Stimulated activated CD8-positive, alpha-beta memory T cell treated with anti-CD3 and anti-CD28 coated beads, Interleukin-4, amount 100 ng/mL, for 1 hour (primary cell): ENCODE measurements at places on chromosomes 4 and X.

GRCh38 chr4:147336252-147336651 lies 144.6 kb upstream of the EDNRA start:
- DNase-seq = no peak

GRCh38 chr4:56148428-56148827 lies 199.7 kb downstream of the CEP135 start:
- DNase-seq = no peak

DNA sequence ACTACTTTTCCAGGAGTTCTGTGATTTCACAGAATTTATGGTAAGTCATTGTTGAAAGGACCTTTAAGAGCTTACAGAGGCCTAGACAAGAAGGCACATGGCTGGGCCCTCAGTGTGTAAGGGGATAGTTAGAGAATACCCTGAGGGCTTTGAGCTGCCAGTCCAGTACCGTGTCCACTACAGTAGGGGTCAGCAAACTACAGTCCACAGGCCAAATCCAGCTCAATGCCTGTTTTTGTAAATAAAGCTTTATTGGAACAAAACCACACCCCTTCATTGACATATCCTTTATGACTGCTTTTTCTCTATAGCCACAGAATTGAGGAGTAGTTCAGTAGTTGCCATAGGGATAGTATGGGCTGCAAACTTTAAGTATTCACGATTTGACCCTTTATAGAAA lies 176.2 kb downstream of the MID1 start:
- no peak for DNase-seq

DNA sequence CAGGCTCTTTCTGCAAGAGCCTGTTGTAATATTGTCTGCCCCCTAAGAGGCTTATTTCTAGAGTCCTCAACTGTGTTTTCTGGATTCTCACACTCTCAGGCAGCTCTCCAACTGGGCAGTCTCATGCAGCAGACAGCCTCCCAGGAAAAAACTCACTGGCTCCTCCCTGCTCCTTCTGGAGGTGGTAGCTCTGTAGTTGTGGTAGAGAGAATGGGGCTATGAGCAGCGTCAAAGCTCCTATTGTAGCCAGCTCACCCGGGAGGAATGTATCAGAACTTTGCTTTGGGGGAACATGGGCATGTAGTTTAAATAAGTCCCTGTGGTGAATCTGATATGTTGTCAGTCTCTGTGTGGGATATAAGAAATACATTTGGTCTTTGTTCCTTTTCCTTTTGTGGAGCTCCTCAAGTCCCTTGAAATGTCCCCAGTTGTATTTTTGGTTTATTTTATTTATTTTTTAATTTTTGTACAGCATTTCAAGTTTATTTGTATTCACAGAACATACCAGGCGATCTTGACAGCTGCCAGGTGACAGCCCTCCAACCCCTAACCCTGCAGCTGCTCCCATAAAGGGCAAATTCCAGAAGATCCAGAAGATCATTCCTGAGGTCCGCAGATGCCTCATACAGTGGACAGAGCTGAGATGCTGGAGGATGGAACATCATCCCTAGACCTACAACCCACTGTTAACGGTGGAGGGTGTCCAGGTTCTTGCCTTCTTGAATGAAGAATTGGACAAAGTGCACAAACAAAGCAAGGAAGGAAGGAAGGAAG lies 45.7 kb downstream of the TRIM61 start:
- DNase-seq = no peak

GRCh38 chrX:129771266-129771995 lies 8.3 kb upstream of the SASH3 start:
- no peak for DNase-seq

DNA sequence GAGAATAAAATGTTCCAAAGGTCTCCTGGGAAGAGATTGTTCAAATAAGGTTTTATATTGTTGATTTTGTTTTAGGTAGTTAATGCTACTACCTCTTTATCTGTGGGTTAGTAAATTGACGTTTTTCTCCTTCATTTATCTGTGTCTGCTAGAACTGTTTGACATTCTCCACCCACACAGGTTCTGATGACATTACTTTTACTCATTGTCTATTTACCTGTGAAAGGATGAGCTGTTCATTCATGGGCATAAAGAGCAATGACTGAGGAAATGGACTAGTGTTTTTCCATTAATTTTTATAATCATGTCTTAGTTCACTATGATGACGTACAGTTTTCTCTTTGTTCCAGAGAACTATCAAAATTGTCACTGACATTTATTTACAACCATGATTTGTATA lies 75.6 kb downstream of the CPE start:
- no peak for DNase-seq
